OCI-M1 (cell line): ENCODE measurements at places on chromosomes 3 and 15.

DNA sequence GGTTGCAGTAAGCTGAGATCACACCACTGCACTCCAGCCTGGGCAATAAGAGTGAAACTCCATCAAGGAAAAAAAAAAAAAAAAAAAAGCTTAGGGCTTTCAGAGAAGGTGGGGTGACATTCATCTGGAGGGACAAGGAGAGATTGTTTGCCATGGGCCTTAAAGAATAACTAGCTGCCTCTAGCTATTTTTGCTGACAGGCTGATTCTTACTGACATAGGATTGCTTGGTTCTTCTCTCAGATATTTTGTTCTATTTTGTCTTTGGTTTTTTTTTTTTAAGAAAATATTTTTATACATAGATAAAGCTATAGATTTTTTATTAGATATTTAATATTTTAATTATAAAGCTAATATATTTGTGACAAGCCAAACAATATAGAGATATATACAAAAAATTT is 24.2 kb upstream of the PIAS1 start:
- no peak for DNase-seq

- no peak for DNase-seq
Measured at GRCh38 chr3:69579306-69580041, 159.8 kb upstream of the MITF start.

DNA sequence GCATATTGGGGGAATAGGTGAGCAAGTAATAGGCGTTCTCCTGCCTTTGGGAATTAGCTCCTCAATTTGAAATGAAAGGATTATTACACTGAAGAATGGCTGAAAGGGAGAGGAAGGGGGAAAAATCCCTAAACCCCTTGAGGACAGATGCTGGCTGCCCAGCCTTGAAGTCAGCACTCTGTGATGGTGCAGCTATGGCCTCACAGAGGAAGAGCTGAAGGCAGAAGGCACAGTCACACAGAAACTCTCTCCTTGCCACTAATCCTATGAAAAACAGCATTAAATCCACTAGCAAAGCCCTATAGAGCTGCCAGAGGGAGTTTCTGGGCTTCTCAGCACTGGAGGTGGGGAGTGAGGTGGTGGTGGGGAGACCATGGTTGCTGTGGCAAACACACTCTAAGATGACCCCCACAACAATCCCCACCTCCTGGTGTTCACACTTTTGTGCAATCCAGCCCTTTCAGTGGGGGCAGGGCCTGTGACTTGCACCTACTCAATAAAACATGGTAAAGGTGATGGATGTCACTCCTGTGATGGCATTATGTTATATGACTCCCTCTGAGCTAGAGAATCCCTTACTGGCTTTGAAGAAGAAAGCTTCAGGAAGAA is 101.2 kb downstream of the RFTN1 start:
- no peak for DNase-seq

- no peak for DNase-seq
Measured at GRCh38 chr3:182702216-182702615, 91.1 kb upstream of the ATP11B start.

DNA sequence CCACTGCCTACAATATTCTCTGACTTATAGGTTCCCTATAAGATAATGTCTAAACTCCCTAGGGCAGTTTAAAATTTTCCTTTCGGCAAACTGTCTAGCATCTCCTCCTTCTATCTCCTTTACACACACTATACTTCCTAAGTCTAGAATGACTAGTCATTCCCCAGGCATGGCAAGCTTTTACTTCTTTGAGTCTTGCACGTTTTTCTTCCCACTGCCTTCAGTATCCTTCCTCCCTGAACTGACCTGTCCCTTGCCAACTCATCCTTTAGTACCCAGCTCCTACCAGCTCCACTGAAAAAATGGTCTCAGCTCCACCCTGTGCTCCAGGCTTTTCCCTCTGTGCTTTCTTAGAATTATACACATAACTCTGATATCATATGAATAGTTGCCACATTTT is 93.8 kb upstream of the KBTBD8 start:
- no peak for DNase-seq

- no peak for DNase-seq
Measured at GRCh38 chr3:125349556-125350165, 25.5 kb downstream of the ZNF148 start.

DNA sequence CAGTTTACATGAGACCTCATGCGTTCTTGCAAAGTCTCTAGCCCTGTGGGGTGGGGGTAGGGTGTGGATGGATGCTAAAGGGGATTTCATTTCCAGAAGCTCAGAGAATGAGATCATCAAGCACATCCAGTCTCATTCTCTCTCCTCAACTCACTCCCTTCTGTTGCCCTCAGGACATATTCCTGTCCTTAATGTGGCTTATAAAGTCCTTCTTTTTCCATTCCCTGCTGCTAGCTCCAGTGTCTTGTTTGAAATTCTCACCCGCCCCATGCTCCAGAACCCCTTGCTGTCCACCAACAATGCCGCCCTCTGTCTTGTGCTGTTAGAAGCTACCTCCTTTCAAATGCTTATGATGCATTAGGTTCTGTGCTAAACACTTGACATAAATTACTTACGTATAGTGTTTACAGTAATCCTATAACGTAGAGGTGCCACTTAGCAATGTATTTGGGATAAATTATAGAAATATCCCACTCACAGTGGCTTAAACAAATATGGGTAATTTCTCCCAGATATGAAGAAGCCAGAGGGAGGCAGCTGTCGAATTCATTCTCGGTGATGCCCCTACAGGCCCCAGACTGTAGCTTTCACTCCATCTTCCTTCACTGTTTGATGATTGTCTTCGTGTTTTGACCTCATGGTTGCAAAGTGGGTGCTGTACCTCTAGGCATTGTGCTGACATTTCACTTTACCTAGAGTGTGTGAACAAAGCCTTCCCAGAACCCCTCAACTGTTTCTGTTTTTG is 273.1 kb upstream of the TBL1XR1 start:
- no peak for DNase-seq

DNA sequence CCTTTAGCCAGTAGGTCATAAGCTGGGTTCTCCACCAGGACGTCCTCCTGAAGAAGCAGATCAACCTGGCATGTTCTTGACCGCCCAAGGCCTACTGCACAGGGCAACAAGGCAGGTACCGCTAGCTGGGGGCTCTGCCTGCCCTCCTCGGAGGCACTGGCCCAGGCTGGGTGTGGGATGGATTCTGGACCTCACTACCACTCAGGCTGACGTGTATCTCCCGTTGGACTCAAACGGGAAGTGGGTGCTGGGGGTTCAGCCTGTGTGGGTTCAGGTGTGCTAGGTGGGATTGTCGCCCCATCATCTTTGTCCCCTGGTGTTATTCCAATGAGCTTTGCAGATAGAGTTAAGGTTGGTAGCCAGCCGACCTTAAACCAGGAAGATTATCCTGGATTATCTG is 95.0 kb upstream of the SNRPA1 start:
- no peak for DNase-seq

DNA sequence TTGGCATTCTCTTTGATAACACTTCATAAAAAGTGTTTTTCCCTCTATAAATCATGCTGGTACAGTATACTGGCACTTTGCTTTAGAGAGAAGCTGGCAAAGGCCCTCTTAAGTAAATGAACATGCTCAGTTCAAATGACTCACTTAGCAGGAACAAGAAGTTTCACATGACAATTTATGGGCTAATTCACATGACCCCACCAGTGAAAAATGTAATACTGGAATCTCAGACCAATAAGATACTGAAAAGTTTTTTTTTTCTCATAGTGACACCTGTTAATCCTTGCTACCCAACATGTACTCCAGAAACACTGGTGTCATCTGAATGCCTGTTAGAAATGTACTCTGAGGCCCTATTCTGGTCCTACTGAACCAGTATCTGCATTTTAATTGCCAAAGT is 13.9 kb downstream of the BTBD1 start:
- DNase-seq = no peak

DNA sequence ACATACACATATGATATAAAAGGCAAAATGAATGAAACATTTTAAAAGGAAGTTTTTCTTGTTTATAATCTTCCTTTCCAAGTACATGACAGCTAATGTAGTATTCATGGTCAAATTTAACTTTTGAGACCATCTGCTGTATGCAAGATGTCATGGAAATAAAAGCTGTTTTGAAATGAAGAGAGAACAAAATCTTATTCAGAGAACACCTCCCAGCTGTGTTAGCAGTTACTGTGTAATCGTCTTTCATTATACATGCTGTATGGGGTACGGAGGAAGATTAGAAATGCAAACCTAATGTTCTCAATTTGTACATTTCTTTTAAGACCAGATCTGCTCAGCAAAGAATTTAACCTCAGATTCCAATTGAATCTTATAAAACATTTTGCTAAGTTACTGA is 1182.3 kb downstream of the OTOL1 start:
- DNase-seq = no peak

GRCh38 chr3:12929801-12930200 is 88.4 kb upstream of the RPL32 start:
- DNase-seq = no peak

DNA sequence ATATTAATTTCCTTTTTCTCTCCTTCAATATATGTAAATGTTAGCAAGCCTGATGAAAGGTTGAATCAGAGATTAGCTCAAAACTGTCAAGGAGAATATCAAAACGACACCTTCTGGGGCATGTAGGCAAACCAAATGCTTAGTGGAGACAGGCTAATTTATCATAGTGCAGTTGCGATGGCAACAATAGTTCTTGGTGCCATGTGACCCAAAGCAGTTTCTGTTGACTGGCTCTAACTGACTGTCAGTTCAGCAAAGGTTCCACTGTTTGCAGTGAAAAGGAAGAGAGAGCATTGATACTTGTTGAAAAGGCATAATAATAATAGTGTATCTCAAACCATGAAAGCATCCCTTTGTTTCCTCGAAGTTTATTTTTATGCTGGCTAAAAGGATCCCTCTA is 513.9 kb downstream of the NLGN1 start:
- DNase-seq = peak; percentile 47

DNA sequence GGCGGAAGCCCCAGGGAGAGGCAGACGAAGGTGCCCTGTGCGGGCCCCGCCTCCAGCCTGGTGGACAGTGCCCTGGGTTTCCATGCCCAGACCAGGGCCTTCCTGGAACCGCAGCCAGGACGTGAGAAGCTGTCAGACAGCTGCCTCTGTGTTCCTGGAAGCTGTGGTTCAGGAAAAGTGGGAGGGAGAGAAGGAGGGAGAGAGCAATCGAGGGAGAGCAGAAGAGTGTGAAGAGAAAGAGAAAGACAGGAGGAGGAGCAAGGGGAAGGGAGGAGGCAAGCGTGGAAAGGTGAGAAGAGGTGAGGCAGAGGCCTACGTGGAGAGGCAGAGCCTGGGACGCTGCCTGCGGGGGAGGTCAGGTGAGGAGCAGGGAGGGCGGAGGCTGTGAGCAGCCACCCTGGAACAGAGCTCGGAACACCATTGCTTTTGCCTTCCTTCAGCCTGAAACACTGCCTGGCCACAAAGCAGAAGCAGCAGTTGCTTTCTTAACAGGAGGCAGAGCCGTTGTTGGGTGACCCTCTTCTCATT is 18.6 kb downstream of the ZDHHC19 start:
- no peak for DNase-seq

- peak; percentile 77 for DNase-seq
Measured at GRCh38 chr3:161163297-161163696, 57.8 kb upstream of the NMD3 start.

- DNase-seq = no peak
Measured at GRCh38 chr3:170458285-170458684, 39.6 kb downstream of the CLDN11 start.

GRCh38 chr3:139611528-139611927 is 66.2 kb downstream of the NMNAT3 start:
- DNase-seq = no peak

DNA sequence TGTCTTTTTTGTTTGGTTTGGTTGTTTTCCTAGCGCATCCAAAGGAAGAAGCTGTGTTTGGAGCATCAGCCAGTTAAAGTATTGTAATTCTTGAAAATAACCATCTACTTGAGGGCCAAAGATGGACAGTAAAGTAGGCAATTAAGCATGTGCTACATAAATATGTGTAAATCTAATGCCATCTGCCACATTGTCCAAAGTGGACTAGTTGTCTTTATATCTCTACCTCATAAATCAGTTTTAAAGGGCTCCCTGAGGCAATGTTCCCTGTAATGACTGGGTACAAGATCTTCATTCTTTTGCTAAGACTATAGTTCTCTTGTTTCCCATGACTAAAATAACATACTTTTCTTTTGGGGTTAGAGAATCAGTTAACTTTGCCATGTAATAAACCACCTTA is 460.0 kb upstream of the RARB start:
- DNase-seq = no peak

DNA sequence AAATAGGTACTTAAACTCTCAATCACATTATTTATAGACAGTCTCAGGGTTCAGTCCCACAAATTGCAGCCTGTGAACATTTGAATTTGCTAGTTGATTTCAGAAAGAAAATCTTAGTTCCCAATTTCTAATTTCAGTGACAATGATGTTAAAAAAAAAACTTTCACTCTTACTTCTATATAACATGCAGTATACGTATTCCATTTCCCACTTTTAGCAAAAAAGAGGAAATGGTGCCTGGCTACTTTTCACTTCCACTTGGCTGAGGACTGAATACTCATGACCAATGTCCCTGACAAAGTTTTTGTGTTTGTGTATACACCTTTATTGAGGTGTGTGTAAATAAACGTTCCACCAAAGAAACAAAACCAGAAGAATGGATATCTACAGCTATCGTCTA is 32.1 kb upstream of the XCR1 start:
- DNase-seq = peak; percentile 15

GRCh38 chr3:119529883-119530282 is 29.5 kb downstream of the CD80 start:
- DNase-seq = no peak

- peak; percentile 56 for DNase-seq
Measured at GRCh38 chr3:5499404-5499803, 311.9 kb downstream of the EDEM1 start.

- DNase-seq = no peak
Measured at GRCh38 chr15:57481038-57481705, 104.9 kb downstream of the CGNL1 start.

DNA sequence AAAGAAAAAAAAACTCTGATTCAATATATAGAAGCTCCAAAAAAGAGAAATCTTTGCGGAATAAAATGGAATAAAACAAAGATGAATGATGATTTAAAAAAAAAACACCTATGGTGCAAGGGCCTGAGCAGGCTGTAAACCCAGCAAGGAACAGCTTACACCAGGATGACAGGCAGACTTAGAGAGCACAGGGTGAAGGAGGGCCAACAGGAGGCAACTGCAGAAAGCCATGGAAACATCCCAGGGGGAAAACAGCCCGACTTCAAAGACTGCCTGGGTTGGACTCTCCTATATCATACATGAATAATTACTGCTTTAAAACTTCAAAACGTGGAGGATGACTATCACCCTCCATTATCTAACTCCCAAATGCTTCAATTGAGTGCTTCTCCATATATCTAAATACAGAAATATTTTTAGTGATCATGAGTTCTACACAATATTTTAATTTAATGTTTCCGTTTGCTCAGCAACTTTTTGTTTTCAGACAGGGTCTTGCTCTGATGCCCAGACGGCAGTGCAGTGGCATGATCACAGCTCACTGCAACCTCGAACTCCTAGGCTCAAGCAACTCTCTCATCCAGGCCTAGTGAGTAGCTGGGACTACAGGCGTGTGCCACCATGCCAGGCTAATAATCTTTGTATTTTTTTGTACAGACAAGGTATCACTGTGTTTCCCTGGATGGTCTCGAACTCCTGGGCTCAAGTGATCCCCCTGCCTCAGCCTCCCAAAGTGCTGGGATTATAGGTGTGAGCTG is 456.2 kb downstream of the TBL1XR1 start:
- DNase-seq = no peak

GRCh38 chr15:52673734-52674133 is 5.5 kb downstream of the ATOSA start:
- DNase-seq = no peak
